Muscle of leg (tissue), 16 donors: ENCODE measurements at places on chromosomes 7 and 10. TPM values are rescaled to one million over a fixed set of nuclear protein-coding genes. Genes with fewer than 3 reads are reported as not detected.

- no peaks in the 10 kb centered on the region for H3K36me3 ChIP-seq
- no peak overlapping the region for H3K27ac ChIP-seq
- H3K27me3 ChIP-seq = no peaks in the 10 kb centered on the region
- no peak overlapping the region for H3K4me3 ChIP-seq
- peaks cover 20% of the 10 kb centered on the region for H3K4me1 ChIP-seq
- no peak for DNase-seq
Measured at GRCh38 chr10:112807013-112807412, 143.0 kb upstream of the TCF7L2 start.

GRCh38 chr10:101770331-101771215, 5.3 kb downstream of the FGF8 start:
- no peak for DNase-seq
- no peak overlapping the region for H3K4me3 ChIP-seq
- H3K4me1 ChIP-seq = peaks cover 22% of the 10 kb centered on the region
- H3K27me3 ChIP-seq = peaks cover 88% of the 10 kb centered on the region
- no peak overlapping the region for H3K27ac ChIP-seq

DNA sequence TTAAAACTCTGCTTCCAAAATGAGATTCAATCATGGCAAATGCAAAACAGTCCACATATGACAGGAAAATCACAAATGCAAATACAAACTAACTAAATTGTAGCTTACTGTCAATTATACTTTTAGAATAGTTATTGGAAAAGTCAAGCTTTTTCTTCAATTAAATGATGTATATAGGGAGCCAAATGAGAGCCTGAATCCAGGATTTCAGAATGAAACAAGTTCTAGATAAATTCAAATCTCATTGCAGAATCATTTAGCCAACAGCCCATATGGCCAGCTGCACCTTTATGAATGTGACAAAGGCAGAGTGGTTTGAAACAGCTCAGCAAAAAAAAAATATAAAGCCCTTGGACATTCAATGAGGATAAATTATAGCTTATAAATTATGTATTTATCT, 82.2 kb upstream of the SCIN start:
- no peak overlapping the region for H3K4me3 ChIP-seq
- H3K4me1 ChIP-seq = no peaks in the 10 kb centered on the region
- H3K27ac ChIP-seq = no peak overlapping the region
- H3K36me3 ChIP-seq = no peaks in the 10 kb centered on the region
- no peaks in the 10 kb centered on the region for H3K27me3 ChIP-seq

- H3K36me3 ChIP-seq = peaks cover 62% of the 10 kb centered on the region
- DNase-seq = no peak
- no peak overlapping the region for H3K4me3 ChIP-seq
- no peaks in the 10 kb centered on the region for H3K27me3 ChIP-seq
- H3K4me1 ChIP-seq = peaks cover 2% of the 10 kb centered on the region
Measured at GRCh38 chr7:102189756-102190155, 96.9 kb upstream of the SH2B2 start.

- no peaks in the 10 kb centered on the region for H3K4me1 ChIP-seq
- H3K36me3 ChIP-seq = no peaks in the 10 kb centered on the region
- H3K4me3 ChIP-seq = no peak overlapping the region
Measured at GRCh38 chr10:12697764-12698163, 303.7 kb downstream of the CCDC3 start.

DNA sequence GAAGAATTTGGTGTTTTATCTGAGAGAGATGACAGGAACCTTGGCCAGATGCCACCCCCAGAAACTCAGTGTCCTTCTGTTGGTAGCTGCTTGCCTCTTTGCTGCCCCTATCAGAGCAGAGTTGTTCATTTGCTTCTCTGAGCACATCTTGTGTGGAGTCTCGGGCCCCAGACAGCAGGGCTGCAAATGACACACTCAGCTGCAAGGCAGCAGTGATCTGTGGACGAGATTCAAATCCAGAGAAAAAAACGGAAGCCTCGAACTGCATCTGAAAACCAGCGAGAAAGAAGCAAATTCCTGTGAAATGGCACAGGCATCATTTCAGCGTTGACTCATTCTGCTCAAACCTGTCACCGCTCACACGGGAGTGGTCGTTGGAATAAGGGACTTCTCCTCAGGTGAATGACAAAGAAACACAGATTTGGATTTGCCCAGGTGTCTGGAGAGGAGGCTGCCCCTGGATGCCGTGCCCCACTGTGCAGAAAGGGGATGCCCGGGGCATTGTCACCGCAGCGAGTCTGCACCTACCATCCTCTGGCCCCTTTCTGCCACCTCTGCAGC, 144.7 kb downstream of the PFKFB3 start:
- DNase-seq = no peak
- no peak overlapping the region for H3K27ac ChIP-seq
- H3K4me3 ChIP-seq = no peak overlapping the region
- H3K27me3 ChIP-seq = no peaks in the 10 kb centered on the region
- no peaks in the 10 kb centered on the region for H3K36me3 ChIP-seq
- H3K4me1 ChIP-seq = peaks cover 2% of the 10 kb centered on the region

DNA sequence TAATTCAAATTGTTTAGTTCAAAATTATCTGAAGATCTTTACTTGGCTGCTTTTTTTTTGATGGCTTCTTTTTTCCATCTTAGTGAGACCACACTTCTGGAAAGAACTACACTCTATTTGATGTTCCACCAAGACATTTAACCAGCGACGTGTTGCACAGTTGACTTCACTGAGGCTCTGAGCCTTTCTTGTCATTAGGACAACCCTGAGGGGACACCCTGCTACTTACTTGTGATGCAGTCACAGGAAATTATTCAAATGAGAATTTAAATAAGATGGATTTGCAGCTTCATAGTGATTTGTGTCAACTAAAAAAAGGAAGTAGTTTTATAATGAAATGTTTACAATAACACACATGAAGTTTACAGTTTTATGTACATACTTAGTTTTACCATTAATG, 25.6 kb upstream of the PIK3CG start:
- no peaks in the 10 kb centered on the region for H3K4me1 ChIP-seq
- no peak overlapping the region for H3K27ac ChIP-seq
- H3K4me3 ChIP-seq = no peak overlapping the region

The SCART1 gene
- total RNA-seq = 1.5 TPM

The ANKRD1 gene
- 25.6 TPM for total RNA-seq

The UPK3B gene
- total RNA-seq = 0.53 TPM

The CDC14C gene
- total RNA-seq = 0.04 TPM

The ERCC6 gene
- total RNA-seq = 9.4 TPM
